ENCODE measurements at places on chromosomes 5 and 9.
A peak's percentile ranks its signal among the peaks of the same experiment; 100 is the strongest.

GRCh38 chr9:72262063-72262462, 102.9 kb downstream of the ZFAND5 start:
- H3K27me3 ChIP-seq = no peaks in the 10 kb centered on the region
- H3K36me3 ChIP-seq = no peaks in the 10 kb centered on the region
- no peak for DNase-seq
- H3K4me3 ChIP-seq = no peak overlapping the region
- H3K4me1 ChIP-seq = no peaks in the 10 kb centered on the region

DNA sequence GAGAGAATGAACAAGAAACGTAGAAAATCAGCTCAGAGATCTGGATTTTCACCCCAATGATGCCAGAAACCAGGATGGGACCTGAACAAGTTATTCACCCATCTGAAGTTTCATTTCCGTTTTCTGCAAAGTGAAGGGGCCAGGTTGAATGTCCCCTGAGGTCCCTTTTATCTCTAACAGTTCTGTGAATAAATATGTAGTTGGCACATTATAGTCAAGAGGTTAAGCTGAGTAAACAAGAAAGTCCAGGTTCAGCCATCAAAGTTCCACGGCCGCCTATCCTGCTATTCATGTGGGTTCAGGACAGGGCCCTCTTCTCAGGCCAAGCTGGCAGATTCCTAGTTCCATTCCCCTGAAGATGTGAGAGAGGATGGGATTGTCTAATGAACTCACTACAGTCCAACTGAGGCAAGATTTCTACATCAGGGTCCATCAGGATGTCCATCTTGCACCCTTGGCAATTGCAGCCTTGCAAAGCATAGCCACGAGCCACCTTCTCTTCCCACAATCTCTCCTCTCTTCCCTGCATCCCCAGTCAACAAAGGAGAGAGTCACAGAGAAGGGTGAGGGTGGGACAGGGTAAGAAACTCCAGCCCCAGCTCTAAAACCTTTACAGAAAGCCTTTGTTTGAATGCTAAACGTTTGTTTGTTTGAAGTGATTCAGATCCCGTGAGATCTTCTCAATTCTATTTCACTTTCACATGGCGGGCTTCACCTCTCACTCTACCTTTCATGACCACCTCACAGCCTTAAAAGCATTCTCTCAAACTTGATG, 311.0 kb downstream of the SLIT3 start:
- DNase-seq = no peak
- H3K27ac ChIP-seq = no peak overlapping the region
- peaks cover 35% of the 10 kb centered on the region for H3K4me1 ChIP-seq
- no peaks in the 10 kb centered on the region for H3K36me3 ChIP-seq
- no peaks in the 10 kb centered on the region for H3K27me3 ChIP-seq

DNA sequence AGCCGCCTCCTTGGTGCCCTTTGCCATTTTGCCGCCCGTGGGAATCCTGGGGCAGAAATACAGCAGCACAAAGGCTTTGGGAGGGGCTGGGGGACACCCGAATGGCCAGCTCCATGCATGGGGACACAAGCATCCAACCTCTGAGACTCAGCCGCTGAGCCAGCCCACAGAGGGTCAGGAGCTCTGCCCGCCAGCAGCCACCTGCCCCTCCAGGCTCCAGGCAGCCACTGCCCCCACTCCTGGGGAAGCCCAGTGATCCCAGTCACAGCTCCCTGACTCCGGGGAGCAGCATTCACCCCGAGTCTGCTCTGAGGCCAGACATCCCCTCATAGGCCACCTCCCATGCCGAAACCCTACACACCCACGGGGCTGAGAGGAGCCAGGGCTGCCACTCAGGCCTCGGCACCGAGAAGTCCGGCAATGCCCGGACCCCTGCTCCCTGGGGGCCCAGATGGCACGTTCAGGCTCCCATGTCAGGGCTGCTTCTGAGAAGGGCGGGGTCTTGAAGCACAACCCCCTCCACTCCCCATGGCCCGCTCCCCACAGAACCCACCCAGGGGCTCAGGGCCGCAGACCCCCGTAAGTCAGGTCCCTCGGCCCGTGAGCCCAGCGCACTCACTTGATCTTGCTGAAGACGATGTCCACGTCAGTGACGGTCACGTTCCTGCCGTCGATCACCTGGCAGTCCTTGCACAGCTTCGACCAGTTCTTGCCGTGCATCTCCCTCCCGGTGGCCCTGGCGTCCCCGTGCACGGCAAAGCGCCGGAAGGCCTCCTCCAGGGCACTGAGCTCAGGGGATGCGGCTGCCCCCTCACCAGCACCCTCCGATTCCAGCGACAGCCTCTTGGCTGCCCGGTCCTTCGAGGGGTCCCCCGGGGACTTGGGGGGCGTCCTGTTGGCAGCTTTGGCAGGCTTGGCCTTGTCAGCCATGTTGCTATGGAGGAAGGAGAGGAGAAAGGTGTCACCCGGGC, 15.7 kb downstream of the TPPP start:
- peaks cover 26% of the 10 kb centered on the region for H3K4me1 ChIP-seq
- no peak overlapping the region for H3K27ac ChIP-seq
- peak; percentile 13 for DNase-seq
- H3K27me3 ChIP-seq = no peaks in the 10 kb centered on the region
- no peaks in the 10 kb centered on the region for H3K36me3 ChIP-seq

DNA sequence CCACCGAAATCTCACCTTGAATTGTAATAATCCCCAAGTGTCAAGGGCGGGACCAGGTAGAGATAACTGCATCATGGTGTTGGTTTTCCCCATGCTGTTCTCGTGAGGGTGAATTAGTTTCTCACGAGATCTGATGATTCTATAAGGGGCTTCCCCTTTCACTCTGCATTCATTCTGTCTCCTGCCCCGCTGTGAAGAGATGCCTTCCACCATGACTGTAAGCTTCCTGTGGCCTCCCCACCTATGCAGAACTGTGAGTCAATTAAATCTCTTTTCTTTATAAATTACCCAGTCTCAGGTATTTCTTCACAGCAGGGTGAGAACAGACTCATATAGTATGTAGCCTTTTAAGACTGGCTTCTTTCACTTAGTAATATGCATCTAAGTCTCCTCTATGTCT, 128.1 kb upstream of the NR5A1 start:
- H3K4me3 ChIP-seq = no peak overlapping the region
- no peak overlapping the region for H3K27ac ChIP-seq
- no peaks in the 10 kb centered on the region for H3K27me3 ChIP-seq
- H3K4me1 ChIP-seq = no peaks in the 10 kb centered on the region
- H3K36me3 ChIP-seq = no peaks in the 10 kb centered on the region

DNA sequence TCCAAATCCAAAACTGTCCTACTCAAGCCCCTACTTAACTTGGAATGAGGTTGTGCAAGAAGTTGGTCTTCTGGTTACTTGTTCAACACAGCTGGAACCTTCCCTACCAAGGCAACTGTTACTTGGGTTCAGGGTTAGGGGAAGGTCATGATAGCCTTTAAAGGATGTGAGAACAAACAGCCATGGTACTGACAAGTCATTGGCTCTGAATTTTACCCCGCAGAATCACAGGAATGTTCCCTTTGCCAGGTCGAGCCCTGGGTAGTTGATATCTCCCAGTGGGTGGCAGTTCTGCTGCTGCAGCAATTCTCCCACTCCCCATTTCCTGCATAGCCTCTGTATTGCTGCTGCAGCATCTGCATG, 396.1 kb upstream of the MPDZ start:
- no peak overlapping the region for H3K4me3 ChIP-seq
- H3K36me3 ChIP-seq = no peaks in the 10 kb centered on the region
- H3K27me3 ChIP-seq = no peaks in the 10 kb centered on the region

GRCh38 chr5:62306896-62307689, 1.1 kb downstream of the KIF2A start:
- peak; percentile 22 for DNase-seq
- no peaks in the 10 kb centered on the region for H3K27me3 ChIP-seq
- H3K36me3 ChIP-seq = no peaks in the 10 kb centered on the region

- H3K4me1 ChIP-seq = no peaks in the 10 kb centered on the region
- no peaks in the 10 kb centered on the region for H3K36me3 ChIP-seq
- DNase-seq = no peak
- no peak overlapping the region for H3K4me3 ChIP-seq
- no peaks in the 10 kb centered on the region for H3K27me3 ChIP-seq
- no peak overlapping the region for H3K27ac ChIP-seq
These were observed 23.6 kb downstream of the SCAI start for GRCh38 chr9:125119643-125120286.

DNA sequence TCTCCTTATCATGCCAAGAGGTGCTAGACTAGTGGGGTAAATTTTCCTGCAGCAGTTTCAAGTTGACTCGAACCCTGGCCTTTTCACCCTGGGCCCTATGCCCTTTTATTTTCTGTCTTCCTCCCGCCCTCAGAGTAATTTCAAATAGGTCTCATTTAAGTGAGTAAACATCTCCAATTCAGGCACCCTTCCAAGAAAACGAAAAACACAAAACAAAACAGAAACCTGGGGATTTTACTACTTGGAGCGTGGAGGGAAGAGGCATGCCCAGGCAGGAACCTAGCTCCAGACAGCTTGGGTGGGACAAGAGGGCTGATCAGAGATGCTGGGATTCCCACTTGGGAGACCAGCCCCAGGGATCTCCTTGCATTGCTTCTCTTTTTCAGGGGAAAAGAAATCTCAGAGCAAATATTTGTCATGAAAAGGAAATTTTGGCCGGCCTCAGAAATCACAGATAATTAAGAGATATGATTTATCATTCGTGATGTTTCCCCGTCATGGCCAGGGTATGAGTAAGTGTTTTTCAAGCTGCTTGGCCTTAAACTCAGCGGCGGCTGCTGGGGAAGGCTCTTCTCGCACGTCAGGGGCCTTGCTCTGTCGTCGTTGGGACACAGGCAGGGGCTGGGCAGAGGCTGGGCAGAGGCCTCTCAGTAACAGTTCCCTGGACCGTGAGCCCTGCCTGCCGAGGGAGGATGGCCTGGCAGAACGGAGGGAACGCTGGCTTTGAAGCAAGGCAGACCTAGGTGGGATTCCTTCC, 248.6 kb upstream of the KLF4 start:
- no peak overlapping the region for H3K4me3 ChIP-seq
- H3K36me3 ChIP-seq = no peaks in the 10 kb centered on the region
- H3K27me3 ChIP-seq = no peaks in the 10 kb centered on the region
- H3K27ac ChIP-seq = peak overlapping the region; percentile 64
- peak; percentile 79 for DNase-seq
- no peaks in the 10 kb centered on the region for H3K4me1 ChIP-seq

GRCh38 chr5:13218518-13218917, 726.0 kb downstream of the DNAH5 start:
- no peaks in the 10 kb centered on the region for H3K36me3 ChIP-seq
- no peaks in the 10 kb centered on the region for H3K4me1 ChIP-seq
- H3K4me3 ChIP-seq = no peak overlapping the region
- no peaks in the 10 kb centered on the region for H3K27me3 ChIP-seq
- no peak overlapping the region for H3K27ac ChIP-seq

DNA sequence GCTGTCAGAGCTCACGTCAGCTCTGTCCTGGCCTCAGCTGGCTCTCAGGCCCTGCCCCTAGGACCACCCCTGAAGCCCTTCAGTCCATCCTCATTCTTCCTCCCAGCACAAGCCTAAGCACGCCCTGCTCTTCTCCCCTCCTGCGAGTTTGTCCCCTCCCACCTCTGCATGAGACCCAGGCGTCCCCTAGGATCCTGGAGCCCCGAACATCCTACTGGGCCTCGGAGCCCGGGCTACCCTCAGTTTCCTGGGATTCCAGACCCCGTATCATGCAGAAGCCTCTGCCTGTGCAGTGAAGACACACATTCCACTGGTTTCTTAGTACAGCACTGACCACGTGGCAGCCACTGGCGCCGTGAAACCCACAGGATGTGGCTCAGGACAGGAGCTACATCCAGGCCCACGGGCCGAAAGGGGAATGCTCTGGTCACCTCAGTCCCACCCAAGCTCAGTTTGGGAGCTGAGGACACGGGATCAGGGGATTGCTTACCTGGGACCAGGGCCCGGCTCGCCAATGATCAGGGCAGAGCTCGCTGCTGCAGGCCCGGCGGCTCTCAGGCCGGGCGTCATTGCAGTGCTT, 64.2 kb downstream of the ZNF354C start:
- DNase-seq = peak; percentile 46
- H3K27me3 ChIP-seq = no peaks in the 10 kb centered on the region
- peaks cover 65% of the 10 kb centered on the region for H3K36me3 ChIP-seq
- no peaks in the 10 kb centered on the region for H3K4me1 ChIP-seq
